Stimulated activated CD4-positive, alpha-beta T cell treated with anti-CD3 and anti-CD28 coated beads, Interleukin-1b, Interleukin-23, amount 100 ng/mL, for 24 hours (primary cell): ENCODE measurements at places on chromosomes 4 and X.

DNA sequence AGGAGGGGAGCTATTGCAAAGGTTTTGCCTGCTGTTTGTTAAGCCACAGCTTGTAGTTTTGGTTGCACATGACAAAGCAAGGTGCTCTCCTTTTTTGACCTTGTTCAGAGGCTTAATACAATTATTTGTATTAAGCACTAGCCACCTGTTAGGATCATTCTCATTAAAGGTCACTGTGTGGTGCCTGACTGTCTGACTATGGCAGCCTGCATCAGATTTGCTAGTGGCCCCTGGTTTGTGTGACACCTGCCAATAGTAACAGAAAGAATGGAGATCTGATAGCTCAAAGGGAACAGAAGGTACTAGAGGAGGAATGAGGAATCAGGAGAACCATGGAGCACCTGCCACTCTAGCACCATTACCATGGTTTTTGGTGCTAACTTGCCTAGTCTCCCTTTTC, 102.5 kb downstream of the POLA1 start:
- no peak for DNase-seq

DNA sequence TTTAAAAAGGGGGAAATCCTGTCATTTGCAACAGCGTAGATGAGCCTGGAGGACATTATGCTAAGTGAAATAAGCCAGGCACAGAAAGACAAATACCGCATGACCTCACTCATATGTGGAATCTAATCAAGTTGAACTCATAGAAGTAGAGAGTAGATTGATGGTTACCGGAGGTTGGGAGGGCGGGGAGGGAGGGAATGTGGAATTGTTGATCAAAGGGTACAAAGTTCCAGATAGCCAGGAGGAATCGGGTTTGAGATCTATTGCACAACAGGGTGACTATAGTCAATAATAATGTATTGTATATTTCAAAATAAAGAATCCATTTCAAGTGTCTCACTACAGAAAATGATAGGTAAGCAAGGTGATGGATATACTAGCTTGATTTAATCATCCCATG, 393.2 kb downstream of the BCOR start:
- no peak for DNase-seq

DNA sequence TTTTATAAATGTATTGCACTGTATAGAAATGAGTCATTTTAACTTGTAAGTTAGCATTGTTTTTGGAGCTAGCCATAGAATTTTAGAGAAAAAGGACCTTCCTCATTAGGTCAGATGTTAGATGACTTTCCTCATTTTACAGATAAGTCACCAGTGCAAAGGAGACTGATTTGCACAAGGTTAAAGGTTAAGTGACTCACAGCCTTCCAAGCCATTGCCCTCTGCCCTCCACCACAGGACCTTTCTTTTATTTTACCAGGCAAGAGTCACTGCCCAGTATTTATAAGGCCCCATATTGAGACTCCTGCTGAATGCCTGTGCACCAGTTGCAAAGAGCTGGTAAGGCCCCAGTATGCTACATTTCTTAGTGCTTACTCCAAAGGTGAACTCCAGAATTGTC, 4.2 kb upstream of the ABCG2 start:
- no peak for DNase-seq

DNA sequence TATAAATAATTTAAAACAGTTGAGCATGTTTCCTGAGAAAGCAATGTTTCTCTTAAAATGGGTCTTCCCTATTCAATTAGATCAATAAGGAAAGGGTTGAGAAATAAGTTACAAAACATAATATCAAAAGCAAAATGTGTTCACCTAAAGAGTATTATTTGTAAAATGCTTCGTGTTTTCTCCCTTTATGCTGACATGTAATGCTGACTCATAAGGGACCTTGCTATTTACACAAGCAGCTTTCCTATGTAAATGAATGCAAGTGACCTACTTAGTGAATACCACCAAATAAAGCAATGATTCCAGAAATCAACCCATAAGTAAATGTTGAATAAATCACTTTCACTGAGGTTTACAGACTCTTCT, 91.5 kb downstream of the ELOVL6 start:
- DNase-seq: no peak

- DNase-seq: no peak
Measured at GRCh38 chr4:85398276-85398675, 76.7 kb upstream of the ARHGAP24 start.

- no peak for DNase-seq
Measured at GRCh38 chr4:139975830-139976272, 178.1 kb downstream of the MAML3 start.

GRCh38 chrX:3962511-3963311, 249.3 kb upstream of the PRKX start:
- DNase-seq: no peak

DNA sequence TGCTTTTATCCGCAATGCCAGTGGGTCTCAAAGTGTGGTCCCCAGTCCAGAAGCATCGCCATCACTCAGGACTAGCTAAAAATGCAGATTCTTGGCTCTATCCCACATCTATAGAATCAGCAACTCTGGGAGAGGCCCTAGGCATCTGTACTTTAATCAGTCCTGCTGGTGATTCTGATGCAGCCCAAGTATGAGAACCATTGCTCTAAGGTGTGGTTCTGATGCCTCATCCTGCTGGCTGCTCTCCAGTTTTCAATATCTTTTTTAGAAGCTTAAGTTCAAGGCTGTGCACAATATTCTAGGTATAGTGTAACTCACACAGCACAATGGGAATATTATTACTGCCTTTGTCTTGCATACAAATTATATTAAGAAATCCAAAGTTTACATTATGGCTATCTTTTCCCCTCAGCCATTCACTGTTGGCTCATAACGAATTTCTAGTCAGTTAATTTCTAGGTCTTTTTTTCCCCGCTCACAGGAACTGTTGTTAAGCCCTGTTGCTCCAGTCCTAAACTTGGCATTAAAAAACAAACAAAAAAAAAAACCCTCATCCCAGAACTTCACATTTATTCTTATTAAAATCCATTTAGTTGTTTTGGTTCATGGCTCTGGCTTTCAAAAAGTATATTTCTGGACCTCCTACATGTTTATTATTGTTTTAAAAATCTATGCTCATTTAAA, 109.1 kb downstream of the PHEX start:
- no peak for DNase-seq

GRCh38 chr4:145315811-145316225, 135.4 kb upstream of the OTUD4 start:
- DNase-seq: no peak

DNA sequence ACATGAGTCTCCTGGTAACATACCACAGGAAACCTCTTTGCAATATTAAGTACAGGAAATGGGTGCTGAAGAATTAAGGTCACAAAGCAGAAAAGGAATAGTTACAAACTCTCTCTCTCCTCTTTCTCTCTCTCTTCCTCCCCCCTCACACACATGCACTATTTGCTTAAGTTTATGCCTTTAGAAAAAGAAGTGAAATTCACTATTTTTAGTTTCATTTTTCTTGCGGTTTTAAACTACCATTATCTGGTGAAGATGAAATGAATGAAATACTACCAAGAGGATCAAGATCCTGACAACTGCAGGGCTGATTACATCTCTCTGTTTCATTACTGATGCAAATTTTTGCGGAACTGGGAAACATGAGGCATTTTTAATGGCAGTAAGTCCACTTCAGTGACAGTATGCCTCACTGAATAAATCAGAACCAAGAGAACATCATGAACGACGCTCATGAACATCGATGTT, 64.3 kb upstream of the FTHL17 start:
- DNase-seq: no peak

DNA sequence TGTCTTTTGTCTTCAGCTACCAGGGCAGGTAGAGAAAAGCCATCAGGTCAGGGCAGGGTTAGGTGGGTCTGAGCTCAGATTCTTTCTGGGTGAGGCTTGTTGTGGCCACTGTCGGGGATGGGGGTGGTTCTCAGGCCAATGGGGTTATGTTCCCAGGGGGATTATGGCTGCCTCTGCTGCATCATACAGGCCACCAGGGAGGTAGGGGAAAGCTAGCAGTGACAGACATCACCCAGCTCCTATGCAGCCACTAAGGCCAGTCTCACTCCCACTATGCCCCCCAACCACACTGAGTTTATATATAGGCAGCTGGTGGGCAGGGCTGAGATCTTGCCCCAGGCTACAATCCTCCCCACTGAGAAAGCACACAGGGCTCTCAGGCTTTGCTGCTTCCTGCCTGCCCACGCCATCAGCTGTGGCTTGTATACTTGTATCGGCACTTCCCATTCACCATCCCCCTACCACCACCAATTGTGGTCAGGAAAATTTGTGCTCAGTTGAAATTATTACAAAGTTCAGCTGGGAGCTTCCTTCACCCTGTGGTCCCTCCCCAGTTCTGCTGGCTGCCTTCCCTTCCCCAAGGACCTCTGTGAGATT, 72.6 kb upstream of the PTPN13 start:
- DNase-seq: no peak

GRCh38 chr4:166460769-166461550, 587.9 kb downstream of the TLL1 start:
- no peak for DNase-seq

GRCh38 chr4:129545599-129546278, 449.8 kb downstream of the C4orf33 start:
- no peak for DNase-seq

DNA sequence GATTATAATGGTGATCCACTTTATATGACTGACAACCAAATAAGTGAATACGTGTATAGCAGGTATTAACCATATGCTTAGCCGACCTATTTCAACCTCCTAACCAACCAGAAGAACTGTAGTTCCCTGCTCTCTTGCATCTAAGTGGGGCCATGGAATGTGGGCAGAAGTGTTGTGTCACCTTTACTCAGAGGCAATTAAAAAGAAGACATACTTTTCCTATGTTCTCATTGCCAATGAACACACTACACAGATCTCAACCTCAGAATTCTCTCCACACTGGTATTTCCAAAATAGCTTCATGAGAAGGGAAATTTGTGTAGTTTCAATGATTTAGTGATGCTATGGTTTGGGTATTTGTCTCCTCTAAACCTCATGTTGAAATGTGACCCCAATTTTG, 3.2 kb upstream of the NFKB1 start:
- DNase-seq: no peak

GRCh38 chrX:114344756-114345349, 239.0 kb upstream of the HTR2C start:
- no peak for DNase-seq

- DNase-seq: no peak
Measured at GRCh38 chr4:5165420-5166369, 114.4 kb downstream of the STK32B start.

DNA sequence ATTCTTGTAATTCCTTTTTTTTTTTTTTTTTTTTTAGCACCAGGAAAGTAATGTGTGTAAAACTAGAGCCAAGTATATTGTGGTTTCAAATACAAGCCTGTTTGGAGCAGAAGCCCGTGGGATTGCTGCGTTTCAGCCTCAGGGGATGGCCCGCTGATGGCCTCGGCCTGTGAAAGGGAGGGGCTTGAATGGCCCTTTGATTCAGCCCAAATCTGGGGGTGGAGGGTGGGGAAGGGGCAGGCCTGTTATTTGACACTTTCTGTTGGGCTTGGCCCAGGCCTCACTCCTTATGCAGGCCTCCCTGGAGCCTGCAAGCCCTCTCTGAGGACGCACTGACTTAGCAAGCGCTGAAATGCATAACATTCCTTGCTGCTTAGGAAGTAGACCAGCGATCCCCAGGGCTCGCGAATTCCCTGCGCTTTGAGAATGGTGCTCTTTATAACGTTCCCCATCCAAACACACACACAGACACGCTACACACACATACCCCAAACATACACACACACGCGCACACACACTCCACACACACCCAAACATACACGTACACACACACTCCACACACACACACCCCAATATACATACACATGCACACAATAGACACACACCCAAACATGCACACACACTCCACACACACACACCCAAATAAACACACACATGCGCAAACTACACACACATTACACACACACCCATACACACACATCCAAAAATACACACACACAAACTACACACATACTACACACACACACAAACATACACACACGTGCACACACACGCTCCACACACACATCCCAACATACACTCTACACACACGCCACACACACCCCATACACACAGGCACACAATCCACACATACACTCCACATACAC, 29.6 kb downstream of the TLR10 start:
- no peak for DNase-seq

DNA sequence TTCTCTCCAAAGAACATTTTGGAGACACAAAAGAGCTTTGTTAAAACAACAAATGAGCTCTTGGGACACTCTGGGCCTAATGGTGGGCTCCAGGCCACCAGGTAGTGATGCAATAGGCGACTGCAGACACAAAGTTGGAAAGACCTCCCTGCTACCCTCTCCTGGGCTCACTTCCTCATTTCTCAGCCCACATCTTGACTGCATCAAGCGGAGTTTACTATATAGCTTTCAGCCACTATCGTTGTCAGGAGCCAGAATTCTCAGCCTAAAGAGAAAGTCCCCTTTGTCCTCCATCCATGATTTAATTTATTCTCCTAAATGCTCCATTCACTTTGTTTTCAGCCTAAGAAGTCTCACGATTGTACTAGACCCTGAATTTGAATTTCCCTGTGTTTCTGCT, 114.9 kb downstream of the EFHC2 start:
- no peak for DNase-seq

GRCh38 chrX:47191331-47191730, 2.3 kb upstream of the UBA1 start:
- no peak for DNase-seq

- DNase-seq: no peak
Measured at GRCh38 chr4:7880683-7881082, 59.0 kb downstream of the AFAP1 start.

- DNase-seq: no peak
Measured at GRCh38 chr4:53705151-53705764, 114.0 kb upstream of the LNX1 start.

DNA sequence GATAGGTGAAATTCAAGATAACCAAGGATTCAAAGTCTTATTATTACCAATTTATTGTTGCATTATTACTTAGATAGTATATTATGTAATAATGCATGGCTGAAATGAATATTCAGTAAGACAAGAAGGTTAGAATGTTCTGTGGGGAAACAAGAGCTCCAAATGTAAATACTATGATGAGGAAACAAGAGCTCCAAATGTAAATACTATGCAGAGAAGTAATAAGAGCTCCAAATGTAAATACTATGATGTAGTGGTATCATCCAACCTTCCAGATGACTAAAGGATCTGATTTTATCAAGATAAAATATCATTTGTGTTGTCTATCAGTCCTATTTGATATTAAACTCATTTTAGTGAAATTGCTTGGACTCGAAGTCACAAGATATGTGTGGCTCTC, 82.2 kb upstream of the PCDH18 start:
- DNase-seq: no peak

- DNase-seq: no peak
Measured at GRCh38 chr4:81062001-81062400, 31.5 kb downstream of the BMP3 start.

- DNase-seq: no peak
Measured at GRCh38 chr4:17356926-17357325, 155.0 kb downstream of the QDPR start.

DNA sequence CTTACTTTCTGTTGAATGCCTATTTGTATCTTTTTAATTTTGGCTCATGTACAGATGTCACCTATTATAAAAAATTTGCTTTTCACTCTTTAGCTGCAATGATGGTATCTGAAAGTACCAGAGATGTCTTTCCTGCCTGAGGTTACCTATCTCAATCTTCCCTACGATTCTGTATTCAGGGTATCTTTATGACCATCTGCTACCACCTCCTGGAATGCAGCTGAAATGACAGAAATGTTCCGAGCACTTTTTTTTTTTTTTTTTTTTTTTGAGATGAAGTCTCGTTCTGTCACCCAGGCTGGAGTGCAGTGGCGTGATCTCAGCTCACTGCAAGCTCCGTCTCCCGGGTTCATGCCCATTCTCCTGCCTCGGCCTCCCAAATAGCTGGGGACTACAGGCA, 136.4 kb downstream of the REPS2 start:
- no peak for DNase-seq

GRCh38 chr4:896216-896615, 35.9 kb downstream of the GAK start:
- no peak for DNase-seq
